Stimulated activated CD8-positive, alpha-beta memory T cell treated with anti-CD3 and anti-CD28 coated beads, Interleukin-4, amount 100 ng/mL, for 1 hour (primary cell): ENCODE measurements at places on chromosomes 1 and 21.

- DNase-seq, result no peak
Measured at GRCh38 chr1:207867136-207868109, 43.5 kb downstream of the CD34 start.

DNA sequence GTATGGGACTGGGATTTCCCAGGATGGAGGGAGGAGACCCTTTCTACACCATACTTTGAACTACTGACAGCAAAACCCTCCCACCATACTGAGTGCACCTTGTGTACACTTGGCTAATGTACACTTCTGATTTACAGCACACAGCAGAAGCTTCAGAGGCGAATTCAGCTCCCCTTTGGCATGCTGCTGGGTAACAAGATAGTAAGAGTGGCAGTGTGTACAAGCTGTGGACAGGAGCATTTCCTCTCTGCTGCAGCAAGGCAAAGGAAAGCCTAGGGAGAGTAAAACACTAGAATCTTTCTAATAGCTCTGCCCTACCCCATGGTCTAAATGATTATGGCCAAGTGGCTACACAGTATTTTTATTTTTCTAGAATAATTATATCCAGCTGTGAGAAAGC, 83.9 kb upstream of the ARTN start:
- no peak for DNase-seq

- no peak for DNase-seq
Measured at GRCh38 chr1:185401019-185401418, 84.0 kb upstream of the IVNS1ABP start.

DNA sequence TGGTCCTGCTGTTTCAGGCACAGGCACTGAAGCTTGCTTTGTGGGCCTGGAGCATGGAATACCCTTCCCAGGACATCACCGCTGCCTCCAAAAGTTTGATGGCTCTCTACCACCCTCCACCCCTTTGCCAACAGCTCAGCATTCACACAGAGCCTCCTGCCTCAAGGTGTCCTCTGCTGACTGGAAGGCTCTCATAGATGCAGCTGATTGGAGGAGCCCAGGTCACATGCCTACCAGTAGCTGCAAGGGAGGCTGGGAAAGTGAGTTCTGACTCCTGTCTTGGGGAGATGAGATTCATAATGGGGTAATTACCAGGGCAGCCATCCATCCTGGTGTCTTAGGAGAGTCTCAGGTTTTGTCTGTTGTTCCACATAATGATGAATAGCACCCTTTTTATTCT, 124.8 kb upstream of the GRIK3 start:
- DNase-seq, result no peak

GRCh38 chr1:161733526-161733925, 12.2 kb downstream of the FCRLB start:
- DNase-seq, result no peak

DNA sequence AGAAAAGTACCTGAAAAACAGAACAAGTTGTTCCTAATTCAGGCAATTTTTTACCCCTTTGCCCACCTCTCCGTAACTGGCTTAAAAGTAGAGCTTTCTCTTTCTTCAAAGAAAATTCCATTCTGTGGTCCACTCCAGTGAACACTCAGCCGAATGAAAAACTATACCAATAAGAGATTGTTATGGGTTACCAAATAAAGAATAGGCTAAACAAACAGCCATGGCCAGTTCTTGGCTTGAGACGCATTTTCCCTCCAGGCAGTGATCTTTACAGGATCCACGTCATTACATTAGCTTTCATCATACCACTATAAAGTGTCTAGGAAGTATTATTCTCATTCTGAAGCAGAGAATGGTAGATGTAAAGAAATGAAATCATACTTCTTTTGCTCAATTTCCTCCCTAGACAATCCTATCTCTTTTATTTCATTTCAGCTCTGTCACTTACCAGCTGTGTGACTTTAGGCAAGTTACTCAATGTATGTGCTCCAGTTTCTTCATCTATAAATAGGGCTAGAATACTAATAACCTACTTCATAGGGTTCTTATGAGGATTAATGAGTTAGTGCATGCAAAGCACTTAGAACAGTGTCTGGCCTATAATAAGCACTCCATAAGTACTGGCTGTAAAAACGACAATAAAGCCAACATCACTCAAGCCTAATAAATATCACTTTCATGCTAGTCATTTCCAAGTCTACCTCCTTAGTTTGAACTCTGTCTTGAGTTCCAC, 26.5 kb upstream of the TRIM45 start:
- DNase-seq, result no peak

GRCh38 chr1:94714152-94714551, 106.0 kb upstream of the SLC44A3 start:
- DNase-seq, result no peak

- no peak for DNase-seq
Measured at GRCh38 chr1:109373126-109373525, 24.6 kb downstream of the SORT1 start.

GRCh38 chr1:162023181-162023546, 505 bp downstream of the OLFML2B start:
- no peak for DNase-seq

DNA sequence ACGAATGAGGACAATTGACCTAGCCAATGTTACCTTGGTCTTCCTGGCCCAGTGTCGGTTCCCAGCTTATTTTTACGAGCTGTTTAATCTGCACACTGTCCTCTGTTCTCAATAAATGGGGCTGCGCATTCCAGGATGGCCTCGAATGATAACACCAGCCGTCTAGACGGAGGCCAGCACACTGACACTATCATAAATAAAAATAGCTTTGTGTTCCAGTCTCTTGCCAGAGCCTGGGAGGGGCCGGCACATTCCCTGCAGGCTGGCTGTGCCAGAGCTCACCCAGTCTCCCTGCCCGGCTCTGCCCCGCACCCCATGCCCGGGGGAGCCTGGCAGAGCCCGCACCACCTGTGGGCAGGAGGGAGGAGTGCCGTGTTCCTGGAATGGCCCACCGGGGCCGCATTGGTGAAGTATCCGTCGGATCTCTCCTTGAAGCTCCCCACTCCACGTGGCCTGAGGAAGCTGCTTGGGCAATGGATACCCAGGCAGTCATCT, 92.1 kb downstream of the SPSB1 start:
- DNase-seq, result no peak

- no peak for DNase-seq
Measured at GRCh38 chr1:76279101-76279748, 204.7 kb downstream of the ST6GALNAC3 start.

- DNase-seq, result no peak
Measured at GRCh38 chr1:94096797-94097549, 24.0 kb downstream of the ABCA4 start.

DNA sequence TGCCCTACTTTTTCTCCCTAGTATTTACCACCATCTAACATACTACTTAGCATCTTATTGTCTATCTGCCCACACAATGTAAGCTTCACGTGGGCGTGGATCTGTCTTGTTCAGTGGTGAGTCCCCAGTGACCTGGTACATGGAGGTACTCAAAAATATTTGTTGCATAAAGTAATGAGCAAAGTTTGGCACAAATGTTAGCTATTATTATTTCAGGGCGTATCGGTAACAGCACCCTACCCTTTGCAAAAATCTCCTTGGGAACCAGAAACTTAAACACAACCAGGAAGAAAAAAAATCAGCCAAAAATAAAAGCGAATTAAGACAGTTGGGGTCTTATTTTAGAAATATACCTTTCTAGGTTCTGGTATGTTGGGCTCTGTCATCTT, 454 bp upstream of the NENF start:
- DNase-seq, result no peak

- no peak for DNase-seq
Measured at GRCh38 chr21:31753949-31754707, 22.2 kb upstream of the SCAF4 start.

DNA sequence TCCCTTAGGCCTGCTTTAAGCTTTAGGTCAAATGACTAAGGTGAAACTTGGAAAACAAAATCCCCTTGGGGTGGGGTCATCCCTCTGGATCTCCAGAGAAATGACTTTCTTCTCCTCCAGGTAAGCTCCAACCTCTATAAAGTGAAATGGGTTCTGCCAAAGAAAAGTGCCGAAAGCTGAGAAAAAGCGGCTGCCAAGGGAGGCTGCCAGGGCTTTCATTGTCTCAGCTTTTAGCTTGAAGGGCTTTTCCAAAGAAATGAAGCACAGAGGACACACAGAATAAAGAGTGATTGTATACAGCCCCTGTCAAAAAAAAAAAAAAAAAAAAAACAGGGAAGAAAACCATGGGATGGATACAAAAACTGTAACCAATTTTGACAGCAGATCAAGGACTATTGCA, 126.9 kb downstream of the TGFBR3 start:
- no peak for DNase-seq

GRCh38 chr1:98896711-98897445, 107.8 kb downstream of the PLPPR5 start:
- no peak for DNase-seq

DNA sequence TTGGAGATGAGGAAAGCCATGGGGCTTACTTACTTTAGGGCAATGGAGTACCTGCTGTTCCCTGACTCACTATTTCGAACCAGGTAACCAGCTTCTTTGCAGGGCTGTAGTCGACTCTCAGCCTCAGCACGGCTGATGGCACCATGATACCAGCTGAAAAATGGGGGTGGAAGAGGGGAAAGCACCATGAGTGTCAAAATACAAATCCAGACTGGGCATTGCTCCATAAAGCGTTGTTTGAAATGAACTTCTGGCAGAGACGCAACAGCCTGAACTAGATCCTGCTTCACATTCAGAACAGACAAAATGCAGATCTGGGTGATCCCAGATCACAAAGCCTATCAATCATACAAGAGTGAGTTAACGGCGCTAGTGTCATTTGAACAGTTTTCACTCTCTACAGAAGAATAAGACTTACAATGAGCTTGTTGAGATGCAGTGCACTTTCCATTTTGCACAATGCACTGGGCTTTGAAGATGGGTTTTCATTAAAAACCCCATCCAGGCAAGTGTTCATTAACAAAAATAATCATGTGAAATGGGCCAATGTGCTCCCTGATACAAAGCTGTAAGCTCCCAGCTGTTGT, 16.0 kb upstream of the TDRD10 start:
- DNase-seq, result no peak

- DNase-seq, result no peak
Measured at GRCh38 chr1:198328458-198329032, 171.7 kb downstream of the NEK7 start.

DNA sequence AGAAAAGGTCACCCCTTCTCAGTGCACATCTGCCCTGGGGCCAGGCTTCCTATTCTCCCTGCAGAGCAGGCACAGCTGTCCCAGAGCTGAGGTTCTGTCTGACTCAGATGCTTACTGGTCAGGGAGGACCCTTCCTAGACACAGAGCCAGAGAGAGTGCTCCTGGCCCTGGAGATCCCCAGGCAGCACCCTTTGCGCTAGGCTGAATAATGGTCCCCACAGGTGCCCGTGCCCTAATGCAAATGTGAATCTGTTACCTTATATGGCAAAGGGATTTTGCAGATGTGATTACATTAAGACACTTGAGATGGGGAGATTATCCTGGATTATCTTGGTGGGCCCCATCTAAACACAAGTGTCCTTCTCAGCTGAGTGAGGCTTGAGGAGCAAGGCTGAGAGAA, 2.6 kb upstream of the TNNI1 start:
- no peak for DNase-seq

- DNase-seq, result no peak
Measured at GRCh38 chr1:2617971-2618470, 14.8 kb downstream of the MMEL1 start.
